ENCODE measurements at places on chromosomes 7 and 10.

- DNase-seq, result no peak
Measured at GRCh38 chr10:86048973-86049372, 317.6 kb downstream of the GRID1 start.

DNA sequence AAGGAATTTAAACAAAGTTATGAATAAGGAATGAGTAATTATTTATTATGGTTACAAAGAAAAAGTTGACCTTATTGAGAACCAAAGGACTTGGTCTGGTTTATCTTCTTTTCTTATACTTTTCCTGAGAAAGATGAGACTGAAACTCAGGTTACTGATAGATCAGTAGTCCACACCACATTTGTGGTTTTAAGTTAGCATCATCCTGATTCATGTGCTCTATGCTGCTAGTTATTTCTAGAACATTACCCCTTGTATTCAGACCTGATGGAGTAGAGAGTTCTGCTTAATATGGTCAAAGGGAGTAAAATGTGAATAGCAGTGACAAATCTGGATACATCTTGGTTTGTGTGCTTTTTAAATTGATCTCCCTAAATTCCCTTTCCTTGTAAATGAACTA is 63.8 kb downstream of the FOXP2 start:
- DNase-seq, result no peak

DNA sequence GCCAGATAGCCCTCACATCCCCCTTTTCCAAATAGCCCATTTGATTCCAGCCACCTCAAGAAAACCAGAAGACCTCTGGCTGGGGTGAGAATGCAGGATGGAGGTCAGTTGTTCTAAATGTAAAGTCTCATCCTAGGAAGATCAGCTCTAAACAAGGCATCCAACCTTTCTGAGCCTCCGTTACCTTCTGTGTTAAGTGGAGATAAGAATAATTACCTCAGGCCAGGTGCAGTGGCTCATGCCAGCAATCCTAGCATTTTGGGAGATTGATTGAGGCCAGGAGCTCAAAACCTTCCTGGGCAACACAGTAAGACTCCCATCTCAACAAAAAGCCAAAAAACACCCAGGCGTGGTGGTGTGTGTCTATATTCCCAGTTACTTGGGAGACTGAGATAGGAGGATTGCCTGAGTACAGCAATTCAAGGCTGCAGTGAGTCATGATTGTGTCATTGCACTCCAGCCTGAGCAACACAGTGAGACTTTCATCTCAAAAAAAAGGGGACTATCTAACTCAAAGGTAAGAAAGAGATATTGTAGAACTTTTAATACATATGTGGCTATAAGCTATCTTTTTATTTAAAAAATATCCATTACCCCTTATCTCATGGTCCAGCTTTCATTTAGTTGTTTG is 43.5 kb downstream of the PRTFDC1 start:
- no peak for DNase-seq

DNA sequence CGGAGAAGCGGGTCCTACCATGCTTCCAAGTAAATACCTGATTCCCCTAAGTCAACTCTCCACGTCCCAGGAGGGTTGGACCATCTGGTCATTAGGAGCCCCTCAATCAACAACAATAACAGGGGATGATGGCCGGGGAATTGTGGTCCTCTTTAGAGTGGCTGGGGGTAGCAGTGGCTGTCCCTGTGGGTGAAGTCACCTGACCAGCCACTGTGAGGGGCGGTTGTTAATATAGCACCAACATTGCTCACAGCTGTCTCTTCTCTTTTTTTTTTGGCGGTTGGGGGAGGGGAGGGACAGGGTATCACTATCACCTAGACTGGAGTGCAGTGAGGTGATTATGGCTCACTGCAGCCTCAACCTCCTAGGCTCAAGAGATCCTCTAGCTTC is 67.9 kb downstream of the SPDYE5 start:
- no peak for DNase-seq

DNA sequence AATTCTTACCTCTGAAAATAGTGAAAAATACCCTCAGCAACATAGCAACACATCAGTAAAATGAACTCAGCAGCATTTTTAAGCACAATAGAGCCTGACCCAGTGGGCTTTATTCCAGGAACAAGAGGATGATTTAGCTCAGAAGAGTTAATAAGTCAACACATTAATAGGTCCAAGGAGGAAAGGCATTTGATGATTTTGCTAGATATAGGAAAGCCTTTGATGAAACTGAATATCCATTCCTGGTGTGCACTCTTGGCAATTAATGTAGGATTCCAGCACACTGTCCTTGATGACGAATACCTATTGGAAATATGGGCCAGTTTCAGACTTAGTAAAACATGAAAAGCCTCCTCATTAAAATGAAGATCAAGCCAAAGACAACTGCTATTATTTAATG is 42.5 kb downstream of the RASGEF1A start:
- DNase-seq, result no peak

GRCh38 chr10:79982861-79983260 is 34.0 kb upstream of the SFTPD start:
- DNase-seq, result no peak

DNA sequence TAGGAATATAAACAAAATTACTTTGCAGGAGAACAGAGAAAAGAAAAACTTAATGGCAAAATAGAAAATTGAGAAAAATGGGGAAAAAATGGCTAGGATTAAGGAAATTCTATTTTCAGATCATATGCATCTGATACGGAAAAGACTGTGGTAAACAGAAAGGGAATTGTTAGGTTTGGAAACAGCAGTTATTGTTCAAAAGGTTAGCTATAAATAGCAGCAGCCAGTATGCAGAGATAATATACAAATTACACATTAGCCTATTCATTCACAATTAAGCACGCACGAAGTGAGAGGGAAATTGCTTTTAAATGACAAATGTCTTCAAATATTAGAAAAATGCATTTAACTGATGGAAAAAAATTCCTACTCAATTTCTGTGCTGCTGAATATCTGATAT is 224.1 kb upstream of the FAM3C start:
- DNase-seq, result no peak

- DNase-seq, result no peak
Measured at GRCh38 chr7:90666186-90666585, 70.1 kb downstream of the CDK14 start.

DNA sequence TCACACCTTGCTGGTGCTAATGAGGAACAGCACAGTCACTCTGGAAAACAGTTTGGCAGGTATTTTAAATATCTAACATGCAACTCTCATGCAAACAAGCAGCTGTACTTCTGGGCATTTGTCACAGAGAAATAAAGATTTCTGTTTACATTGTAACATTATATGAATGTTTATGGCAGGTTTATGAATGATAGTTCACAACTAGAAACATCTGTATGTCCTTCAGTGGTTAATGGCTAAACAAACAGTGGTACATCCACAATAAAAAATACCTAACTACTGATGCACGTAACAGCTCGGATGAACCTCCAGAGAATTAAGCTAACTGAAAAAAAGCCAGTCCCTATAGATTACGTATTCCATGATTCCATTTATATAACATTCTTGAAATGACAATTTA is 109.6 kb downstream of the GPR37 start:
- no peak for DNase-seq

DNA sequence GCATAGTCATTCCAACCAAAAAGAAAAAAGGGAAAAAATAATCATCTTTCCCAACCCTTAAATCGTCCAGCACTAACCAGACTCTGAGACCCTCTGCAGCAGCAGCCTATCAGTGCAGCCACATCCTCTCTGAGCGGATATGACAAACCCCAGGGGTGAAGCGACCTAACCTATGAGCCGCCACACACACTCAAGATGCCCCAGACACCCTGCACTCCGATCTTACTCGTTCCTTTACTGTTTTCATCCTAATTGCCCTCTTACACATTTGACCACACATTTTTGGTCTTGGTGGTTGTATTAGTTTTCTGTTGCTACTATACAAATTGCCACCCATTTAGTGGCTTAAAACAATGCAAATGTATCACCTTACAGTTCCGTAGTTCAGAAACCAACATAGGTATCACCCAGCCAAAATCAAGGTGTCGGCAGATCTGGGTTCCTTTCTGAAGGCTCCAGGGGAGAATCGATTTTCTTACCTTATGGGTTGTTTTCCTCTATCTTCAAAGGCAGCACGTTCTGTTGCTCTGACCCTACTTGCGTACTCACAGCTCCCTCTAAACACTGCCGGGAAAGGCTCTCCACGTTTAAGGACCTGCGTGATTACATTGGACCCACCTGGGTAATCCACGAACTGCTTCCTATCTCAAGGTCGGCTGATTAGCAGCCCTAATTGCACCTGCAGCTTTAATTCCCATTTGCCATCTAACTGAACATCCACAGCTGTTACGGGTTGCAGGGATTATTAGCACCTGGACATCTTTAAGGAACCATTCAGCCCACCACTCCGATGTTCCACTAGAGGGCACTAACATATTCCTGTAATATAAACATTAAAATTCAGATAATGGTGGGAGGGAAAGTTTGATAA is 37.3 kb upstream of the PRSS1 start:
- DNase-seq, result peak; percentile 1

DNA sequence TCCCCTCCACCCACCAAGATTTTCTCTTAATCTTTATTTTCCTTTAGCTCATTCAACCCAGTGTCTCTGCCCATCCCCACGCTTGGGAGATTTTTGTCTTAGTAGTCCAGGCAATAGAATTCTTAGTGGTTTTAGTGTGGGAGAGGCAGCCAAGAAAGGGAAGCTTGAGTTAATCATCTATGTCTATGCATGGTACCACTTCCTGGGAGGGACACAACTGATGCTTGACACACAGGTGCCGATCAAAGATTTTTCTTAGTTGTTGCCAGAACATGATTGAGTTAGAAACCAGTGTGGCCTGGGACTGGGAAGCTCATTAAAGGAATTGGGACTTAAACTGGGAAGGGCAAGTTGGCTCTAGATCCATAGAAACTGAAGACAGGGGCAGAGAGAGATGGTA is 3.1 kb downstream of the STRA8 start:
- DNase-seq, result no peak

DNA sequence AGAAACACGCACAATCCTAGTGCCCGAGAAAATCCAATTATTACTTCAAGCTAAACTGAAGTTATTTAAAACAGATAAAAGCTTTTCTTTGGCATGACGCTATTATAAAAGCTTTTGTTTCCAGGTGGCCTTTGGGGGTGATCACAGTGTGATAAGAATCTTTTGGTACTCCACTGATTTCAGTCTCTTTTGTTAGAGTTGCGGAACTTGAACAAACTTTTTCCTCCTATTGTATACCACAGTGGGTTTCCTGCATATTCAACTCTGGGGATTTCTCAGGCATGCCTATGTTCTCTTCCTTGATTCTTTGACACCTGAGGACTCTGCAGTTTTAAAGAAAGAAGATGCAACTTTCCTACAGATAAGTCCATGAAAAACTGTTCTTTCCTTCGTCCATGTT is 99.7 kb upstream of the PITRM1 start:
- no peak for DNase-seq

GRCh38 chr7:91692800-91693199 is 187.7 kb downstream of the MTERF1 start:
- DNase-seq, result no peak

- DNase-seq, result no peak
Measured at GRCh38 chr7:11710377-11710776, 121.6 kb downstream of the THSD7A start.

DNA sequence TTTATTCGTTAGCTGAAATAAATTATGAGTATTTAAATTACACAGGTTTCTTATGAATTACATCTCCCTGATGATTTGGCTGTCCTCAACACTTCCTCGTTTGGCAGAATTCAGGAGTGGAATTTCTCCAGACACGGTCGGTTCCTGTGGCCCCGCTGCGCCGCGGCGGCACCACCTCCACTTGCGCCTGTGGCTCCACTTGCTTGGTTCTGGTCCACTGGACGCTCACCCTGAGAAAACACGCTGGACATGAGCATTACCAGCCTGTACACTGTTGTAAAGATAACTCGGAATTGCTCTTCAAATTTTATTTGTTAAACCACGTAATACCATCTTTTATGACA is 85.3 kb downstream of the ZNF33B start:
- DNase-seq, result no peak

- no peak for DNase-seq
Measured at GRCh38 chr10:118034791-118035261, 11.9 kb downstream of the RAB11FIP2 start.

- DNase-seq, result no peak
Measured at GRCh38 chr7:77600952-77601351, 63.9 kb downstream of the PTPN12 start.

DNA sequence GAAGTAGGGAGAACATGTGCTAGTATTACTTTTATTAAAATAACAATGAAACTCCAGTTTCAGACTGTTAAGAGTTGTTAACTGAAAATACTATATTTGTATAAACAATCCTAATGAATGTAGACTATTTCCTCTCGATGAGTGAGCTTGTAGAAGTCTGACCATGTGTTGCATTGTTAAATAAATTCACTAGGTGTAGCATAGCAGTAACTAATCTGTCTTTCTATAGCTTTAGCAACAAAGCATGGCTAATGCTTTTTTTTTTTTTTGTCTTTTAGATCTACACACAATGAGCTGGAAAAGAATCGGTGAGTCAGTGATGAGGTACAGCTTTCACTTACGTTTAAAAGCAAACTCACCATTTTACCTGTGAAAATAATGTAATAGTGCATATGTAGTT is 37.1 kb downstream of the MXI1 start:
- no peak for DNase-seq

DNA sequence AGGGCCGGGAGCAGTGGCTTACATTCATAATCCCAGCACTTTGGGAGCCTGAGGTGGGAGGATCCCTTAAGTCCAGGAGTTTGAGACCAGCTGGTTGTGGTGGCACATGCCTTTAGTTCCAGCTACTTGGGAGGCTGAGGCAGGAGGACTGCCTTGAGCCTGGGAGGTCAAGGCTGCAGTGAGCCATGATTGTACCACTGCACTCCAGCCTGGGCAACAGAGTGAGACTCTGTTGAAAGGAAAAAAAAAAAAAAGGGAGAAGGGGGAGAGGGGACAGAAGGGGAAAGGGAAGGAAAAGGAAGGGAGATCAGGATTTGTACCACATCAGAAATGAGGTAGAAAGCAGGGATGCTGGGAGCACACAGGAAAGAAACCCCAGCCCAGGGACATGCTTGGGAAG is 38.7 kb upstream of the SVOPL start:
- DNase-seq, result no peak

GRCh38 chr10:3051692-3052091 is 15.7 kb upstream of the PFKP start:
- DNase-seq, result no peak

- DNase-seq, result no peak
Measured at GRCh38 chr10:59266321-59266720, 89.9 kb downstream of the PHYHIPL start.

DNA sequence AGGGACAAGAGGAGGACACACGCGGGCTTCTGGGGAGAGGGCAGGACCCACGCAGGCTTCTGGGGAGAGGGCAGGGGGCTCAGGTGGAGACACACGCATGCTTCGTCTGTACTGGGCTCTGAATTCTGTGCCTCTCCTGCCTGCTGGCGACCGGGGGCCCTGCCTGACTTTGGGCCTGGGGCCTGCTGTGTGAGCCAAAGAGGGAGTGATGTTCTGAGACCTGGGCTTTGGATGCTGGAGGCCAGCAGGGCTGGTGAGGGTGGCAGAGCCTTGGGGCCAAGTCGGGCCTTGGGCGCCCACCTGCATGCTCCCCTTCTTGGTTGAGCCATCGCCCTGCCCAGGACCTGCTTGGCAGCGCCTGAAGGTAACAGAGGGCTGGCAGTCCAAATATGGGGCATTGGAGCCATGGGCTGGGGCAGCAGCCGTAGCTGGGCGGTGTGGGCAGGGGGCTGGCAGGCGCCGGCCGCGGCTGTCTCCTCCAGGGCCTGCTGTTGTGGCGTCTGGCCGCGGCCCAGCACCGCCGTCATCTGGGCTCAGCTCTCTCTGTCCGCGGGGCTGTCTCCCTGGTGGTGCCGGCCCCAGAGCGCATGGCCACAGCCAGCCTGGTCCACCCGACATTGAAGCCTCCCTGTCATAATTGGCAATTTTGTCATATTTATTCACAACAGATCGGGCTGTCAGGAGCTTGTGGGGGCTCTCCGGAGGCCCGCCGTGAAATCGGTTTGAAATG is 78.9 kb downstream of the UNCX start:
- no peak for DNase-seq
